Sigmoid colon (tissue), 7 donors: ENCODE measurements at places on chromosomes 4 and X. TPM values are rescaled to one million over a fixed set of nuclear protein-coding genes. Genes with fewer than 3 reads are reported as not detected.

ETDB gene
- not detected for total RNA-seq

SLC2A9 gene
- total RNA-seq: 5.8 TPM

HSFX4 gene
- total RNA-seq: not detected

TMPRSS11B gene
- not detected for total RNA-seq

PNCK gene
- total RNA-seq: 135 TPM

LIAS gene
- total RNA-seq: 20.1 TPM

SPANXA2 gene
- not detected for total RNA-seq

BTC gene
- total RNA-seq: 102 TPM

NPNT gene
- 5.8 TPM for total RNA-seq

GYPB gene
- total RNA-seq: not detected

ESX1 gene
- total RNA-seq: not detected
